ENCODE measurements at places on chromosomes 12 and 14.

GRCh38 chr12:81541121-81541520 is 218.0 kb downstream of the PPFIA2 start:
- no peak for DNase-seq

- no peak for DNase-seq
Observed at GRCh38 chr12:97716356-97716755, 253.8 kb downstream of the RMST start.

DNA sequence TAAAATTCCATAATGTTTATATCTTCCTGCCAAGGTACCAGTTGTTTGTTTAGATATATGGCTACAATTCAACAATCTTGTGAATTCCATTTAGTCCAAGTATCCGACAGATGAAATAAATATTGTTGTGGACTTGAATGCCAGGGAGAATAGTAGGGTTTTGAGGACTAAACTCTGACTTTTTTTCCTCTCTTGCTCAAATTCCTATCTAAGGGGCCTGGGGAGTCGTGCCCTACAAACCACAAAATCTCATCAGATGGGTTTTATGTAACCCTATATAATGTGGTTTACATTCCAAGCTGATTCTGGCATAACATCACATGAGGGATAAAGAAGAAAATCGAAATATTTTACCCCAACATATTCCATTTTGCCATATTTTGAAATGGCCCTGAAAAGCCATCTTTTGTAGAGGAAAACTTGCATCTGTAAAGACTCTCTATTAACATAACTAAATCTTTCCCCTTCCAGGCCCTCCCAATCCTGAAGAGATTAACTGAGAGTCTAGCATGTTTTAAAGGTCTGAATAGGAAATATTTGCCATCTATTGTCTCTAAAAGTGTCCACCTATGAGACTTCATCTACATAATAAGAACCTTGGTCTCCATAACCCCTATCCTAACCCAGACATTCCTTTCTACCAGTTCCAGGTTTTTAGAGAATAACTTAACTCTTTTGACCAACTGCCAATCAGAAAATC is 184.7 kb upstream of the KITLG start:
- DNase-seq: no peak

GRCh38 chr14:21933681-21934080 is 260.1 kb upstream of the OR4E1 start:
- DNase-seq: peak; percentile 39

- DNase-seq: no peak
Observed at GRCh38 chr14:37194698-37195097, 3.0 kb upstream of the MIPOL1 start.

DNA sequence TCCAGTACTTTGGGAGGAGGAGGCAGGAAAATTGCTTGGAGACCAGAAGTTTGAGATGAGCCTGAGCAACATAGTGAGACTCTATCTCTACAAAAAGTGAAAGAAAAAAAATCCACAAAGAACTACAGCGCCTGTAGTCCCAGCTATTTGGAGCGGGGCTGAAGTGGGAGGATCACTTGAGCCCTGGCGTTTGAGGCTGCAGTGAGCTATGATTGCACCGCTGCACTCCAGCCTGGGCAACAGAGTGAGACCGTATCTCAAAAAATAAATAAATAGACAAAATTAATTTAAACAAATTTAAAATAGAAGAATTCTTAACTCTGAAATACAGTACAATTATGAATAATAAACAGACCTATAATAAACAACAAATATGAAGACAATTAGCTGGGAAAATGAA is 40.9 kb downstream of the ATL1 start:
- no peak for DNase-seq

- no peak for DNase-seq
Observed at GRCh38 chr14:37062191-37062803, 110.1 kb downstream of the SLC25A21 start.

GRCh38 chr12:50050410-50051098 is 6.8 kb upstream of the ASIC1 start:
- DNase-seq: no peak

DNA sequence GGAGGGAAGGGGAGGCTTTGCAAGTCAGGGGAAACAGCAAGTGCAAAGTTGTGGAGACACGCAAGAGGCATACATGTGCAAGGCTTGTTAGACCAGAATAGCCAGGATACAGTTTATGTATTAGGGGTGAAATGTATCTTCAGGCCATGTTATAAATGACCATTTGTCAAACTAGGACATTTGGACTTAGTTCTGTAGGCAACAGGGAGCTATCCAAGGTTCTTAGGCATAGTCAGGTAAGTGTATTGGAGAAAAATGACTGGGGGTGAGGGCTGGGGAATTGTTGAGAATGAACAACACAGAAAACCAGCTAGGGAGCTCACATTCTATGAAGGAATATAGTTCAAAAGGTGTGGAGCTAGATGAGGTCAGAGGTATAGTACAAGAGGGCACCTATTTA is 42.5 kb downstream of the TPH2 start:
- DNase-seq: no peak

DNA sequence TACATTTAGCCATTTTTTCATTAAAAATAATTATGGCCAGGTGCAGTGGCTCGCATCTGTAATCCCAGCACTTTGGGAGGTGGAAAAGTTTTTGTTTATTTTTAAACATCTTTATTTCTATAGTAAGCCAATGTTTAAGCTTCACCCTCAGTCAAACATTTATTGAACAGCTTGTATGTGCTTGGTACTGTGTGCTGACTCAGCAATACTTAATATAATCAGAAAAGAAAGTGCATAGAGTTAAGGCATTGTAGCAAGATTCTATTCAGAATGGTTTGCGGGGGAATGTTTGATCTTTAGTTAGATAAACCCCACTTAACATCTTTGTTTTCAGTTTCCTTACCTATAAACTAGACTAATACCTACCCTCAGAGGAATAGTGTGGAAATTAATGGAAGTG is 11.1 kb downstream of the ACTR6 start:
- no peak for DNase-seq

DNA sequence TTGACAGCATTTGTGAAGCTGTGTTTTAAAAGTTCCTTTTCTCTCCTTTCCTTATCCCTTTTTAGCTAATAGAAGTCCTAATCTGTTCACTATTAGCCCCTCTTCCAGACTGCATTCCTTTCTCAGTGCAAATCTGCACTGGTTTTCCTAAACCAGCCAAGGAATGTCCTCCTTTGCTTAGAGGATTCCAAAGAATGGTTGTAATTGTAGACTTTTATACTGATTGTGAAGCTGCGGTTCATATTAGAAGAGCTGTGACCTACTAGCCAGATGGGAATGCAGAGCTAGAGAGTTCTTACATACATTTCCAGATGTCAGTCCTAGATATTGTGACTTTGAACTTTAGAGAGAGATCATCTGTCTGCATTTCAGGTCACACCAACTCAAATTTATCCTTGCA is 79.8 kb downstream of the MYRFL start:
- no peak for DNase-seq

DNA sequence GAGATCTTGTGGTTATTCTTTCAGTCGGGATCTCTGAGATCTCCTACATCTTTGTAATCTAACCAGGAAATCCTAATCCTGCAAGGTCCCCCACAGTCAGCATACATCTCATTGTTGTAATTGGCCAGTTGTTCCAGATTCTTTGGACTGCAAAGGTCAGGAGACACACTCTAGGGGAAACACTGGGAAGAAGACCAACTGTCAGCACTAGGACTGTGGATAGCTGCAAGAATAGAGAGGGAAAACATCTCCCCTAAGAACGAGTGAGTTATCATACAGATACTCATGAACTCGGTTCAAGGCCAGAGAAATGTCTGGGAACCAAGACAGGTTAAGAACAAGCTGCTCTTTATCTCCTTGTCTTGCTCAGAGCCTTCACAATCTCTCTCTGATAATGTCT is 217.9 kb upstream of the TMPO start:
- DNase-seq: no peak

- no peak for DNase-seq
Observed at GRCh38 chr14:31118892-31119291, 88.7 kb downstream of the HECTD1 start.

- peak; percentile 17 for DNase-seq
Observed at GRCh38 chr14:60721326-60722106, 2.6 kb downstream of the SIX4 start.
